Activated CD4-positive, alpha-beta T cell treated with anti-CD3 and anti-CD28 coated beads, Interleukin-10, Interleukin-2, amounts not matched to agents 100 ng/mL and 50 ng/mL, durations not matched to agents 16 hours and 8 hours (primary cell): ENCODE measurements at places on chromosomes 11 and 22.
A peak's percentile ranks its signal among the peaks of the same experiment; 100 is the strongest.

GRCh38 chr11:122439866-122440810, 215.4 kb upstream of the UBASH3B start:
- no peak for DNase-seq

- peak; percentile 16 for DNase-seq
Measured at GRCh38 chr11:114762408-114762807, 84.1 kb downstream of the NXPE2 start.

GRCh38 chr11:16759857-16760508, 21.5 kb downstream of the C11orf58 start:
- DNase-seq, result peak; percentile 8

- DNase-seq, result no peak
Measured at GRCh38 chr11:112516261-112516660, 255.6 kb upstream of the PLET1 start.

DNA sequence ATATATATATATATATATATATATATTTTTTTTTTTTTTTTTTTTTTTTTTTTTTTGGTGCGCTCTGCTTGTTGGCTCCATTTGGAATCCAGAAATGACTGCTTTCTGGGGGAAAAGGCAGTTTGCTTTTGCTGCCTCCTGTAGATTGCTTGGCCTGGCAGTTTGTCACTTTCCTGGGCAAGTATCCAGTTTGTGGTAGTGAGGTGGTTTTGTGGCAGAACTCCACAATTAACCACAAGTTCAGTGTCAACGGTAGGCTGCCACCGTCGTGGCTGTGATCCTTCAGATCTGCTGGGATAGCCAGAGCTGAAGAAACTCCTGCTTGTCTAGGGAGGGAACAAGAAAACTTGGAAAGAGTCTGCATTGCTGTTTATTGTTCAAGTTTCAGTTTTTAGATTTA, 5.0 kb upstream of the PDE3B start:
- no peak for DNase-seq

- DNase-seq, result peak; percentile 68
Measured at GRCh38 chr11:62601122-62601371, 618 bp downstream of the MTA2 start.

GRCh38 chr11:115455613-115456012, 48.6 kb downstream of the CADM1 start:
- no peak for DNase-seq

GRCh38 chr11:16902781-16903378, 111.3 kb downstream of the PLEKHA7 start:
- peak; percentile 79 for DNase-seq

GRCh38 chr11:130428316-130429119, at the start of gene ADAMTS8:
ADAMTS8 (minus strand) TSS chr11:130428609; CDS start chr11:130428286, 323 bp downstream.
- DNase-seq, result no peak

DNA sequence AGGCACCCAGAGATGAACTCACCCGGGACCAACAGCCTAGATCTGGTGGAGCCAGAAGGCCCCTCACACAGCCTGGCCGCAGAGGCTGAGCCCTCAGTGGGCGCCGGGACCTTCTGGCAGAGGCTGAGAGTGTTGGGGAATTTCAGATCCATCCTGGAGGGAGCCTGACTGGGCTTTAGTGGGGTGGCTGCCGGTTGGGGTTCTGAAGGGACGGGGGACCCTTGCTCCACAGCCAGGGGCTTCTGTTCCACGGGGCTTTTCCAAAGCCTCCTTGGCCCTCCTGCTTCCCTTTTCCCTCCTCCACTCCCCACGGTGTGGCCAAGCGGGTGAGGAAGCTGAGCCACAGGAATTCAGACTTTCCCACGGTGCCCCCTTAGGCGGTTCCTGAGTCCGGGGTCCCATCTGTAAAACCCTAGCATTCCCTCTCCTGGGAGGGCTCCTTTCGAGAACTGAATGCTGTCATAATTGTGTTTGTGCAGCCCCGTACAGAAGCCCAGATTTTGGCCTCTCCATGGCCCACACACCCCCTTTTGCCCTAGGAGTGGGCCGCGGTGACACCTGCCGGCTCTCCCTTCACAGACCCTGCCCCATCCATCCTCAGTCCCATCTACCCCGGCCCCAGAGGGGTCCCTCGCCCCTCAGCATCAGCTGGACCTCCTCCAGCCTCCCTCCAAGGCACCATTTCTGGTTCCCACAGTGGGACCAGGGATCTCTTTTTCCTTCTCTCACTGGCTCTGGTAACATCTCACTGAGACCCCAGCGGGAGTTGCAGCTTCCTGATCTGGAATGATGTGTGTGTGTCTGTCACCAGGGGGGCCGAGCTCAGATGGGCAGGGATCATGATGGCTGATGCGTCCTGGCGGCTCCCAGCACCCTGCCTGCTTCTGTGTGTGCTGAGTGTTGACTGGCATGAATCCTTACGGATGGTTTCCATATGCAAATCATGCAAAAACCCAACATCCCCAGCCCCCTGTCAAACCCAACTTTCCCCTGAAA, 1048.4 kb downstream of the TBC1D22A start:
- DNase-seq, result no peak

DNA sequence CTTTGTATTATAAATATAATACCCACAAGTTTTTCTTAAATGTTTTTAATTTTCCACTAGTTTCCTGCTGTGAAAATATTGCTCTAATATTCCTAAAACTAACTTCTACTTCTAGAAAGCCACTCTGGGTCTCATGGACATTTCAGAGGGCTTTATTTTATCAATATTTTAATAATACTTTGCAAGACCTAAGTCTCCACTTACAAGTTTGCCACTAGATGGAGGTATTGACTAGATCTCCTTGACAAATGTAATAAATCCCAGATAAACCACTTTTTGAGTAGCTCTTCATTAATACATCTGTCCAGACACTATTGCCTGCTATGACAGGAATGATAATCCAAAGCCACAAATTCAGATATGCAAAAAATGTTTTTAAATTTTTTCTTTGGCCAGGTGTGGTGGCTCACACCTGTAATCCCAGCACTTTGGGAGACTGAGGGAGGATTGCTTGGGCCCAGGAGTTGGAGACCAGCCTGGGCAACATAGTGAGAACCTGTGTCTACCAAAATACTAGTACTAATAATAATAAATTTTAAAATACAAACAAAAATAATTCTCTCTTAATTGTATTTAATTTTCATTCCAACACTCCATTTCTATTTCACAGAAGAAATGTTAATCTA, 3.5 kb upstream of the ACAT1 start:
- DNase-seq, result peak; percentile 42

GRCh38 chr11:34587282-34587677, 33.6 kb upstream of the EHF start:
- DNase-seq, result no peak

DNA sequence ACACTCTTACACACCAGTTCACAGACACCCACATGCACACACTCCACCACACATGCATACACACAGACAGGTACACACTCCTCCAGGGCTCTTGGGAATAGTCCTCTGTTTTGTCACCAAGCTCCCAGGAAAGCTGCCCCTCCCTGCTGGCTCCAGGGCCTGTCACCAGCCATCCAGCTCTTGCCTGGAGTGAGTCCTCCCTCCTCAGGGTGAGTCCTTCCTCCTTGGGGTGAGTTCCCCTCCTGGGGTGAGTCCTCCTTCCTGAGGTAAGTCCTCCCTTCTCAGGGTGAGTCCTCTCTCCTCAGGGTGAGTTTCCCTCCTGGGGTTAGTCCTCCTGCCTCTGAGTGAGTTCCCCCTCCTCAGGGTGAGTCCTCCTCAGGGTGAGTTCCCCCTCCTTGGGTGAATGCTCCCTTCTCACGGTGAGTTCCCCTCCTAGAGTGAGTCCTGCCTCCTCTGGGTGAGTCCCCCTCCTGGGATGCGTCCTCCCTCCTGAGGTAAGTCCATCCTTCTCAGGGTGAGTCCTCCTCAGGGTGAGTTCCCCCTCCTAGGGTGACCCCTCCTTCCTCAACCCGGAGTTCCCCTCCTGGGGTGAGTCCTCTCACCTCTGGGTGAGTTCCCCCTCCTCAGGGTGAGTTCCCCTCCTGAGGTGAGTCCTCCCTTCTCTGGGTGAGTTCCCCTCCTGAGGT, 100.6 kb upstream of the FGF3 start:
- no peak for DNase-seq

- no peak for DNase-seq
Measured at GRCh38 chr11:89433278-89433677, 57.9 kb downstream of the NOX4 start.

- DNase-seq, result no peak
Measured at GRCh38 chr11:61955422-61956135, 5.4 kb downstream of the BEST1 start.

DNA sequence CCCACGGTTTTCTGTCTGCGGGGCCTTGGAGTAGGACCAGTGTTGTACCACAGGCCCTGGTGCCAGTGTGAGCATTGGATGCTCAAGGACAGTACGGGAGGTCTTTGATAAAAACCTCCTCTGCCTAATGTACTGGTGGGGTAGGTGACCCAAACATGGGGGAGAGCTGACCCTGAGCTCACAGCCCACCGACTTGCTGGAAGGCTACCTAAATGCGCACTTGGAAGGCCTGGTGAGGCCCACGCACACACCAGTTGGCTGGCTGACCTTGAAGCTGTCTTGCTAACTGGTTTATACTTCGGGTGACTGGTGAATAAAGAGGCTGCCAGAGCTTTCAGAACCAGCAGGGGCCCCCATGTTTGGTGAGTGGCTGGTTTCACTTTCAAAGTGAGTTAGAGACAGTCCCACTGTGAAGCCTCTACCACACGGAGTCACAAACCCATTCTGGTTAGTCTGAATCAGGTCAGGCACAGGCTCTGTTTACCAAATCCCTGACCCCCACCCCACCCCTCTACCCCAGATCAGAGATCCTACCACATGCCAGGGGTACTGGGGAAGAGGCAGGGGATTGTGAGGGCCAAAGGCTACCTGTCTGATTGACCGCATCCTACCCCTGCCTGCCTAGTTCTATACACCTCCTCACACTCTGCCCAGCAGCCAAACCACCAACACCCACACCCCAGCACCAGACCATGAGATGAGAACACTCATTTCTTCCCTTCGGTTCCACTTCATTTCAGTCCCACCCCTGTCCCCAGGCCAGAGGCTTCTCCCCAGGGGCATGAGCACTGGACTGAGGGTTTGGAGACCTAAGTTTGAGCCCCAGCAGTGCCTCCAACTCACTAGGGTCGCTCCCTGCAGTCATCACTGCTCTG, 12.7 kb upstream of the IL2RB start:
- peak; percentile 97 for DNase-seq

DNA sequence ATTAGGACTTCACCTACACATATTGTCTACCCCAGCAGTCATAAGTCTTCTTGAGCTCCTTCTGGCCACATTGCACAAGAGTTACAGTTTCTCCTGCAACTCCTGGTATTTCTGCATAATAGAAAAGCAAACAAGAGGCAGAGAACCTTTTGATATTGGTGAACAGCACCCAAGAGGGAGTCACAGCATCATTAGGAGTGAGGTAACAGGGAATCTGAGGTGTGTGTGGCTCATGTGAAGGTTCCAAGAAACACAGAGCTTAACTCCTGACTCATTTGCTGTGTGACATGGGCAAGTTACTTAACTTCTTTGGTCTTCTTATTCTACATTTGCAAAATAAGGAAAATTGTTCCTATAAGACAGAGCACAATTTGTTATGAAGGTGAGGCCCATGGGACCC, 374.6 kb downstream of the INSC start:
- DNase-seq, result no peak

DNA sequence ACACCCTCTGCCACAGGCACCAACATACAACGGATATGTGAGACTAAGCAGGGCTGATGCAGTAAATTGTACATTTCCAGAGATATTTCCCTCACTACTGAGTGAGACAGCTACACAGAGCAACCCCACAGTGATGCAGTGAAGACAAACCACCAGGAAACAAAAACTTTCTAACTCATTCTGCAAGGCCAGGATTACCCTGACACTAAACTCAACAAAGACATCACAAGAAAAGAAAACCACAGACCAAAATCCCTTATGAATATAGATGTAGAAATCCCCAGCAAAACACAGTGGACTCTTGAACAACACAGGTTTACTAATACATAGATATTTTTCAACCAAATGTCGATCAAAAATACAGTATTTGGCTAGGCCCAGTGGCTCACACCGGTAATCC, 1.5 kb upstream of the SLC7A4 start:
- DNase-seq, result peak; percentile 19

GRCh38 chr11:64185175-64185692, 737 bp upstream of the STIP1 start:
- DNase-seq, result no peak

- no peak for DNase-seq
Measured at GRCh38 chr11:11347592-11347991, 5.5 kb downstream of the CSNK2A3 start.
